ENCODE measurements at places on chromosomes 13 and 19.

GRCh38 chr13:28753208-28753892, 34.6 kb upstream of the SLC46A3 start:
- peak; percentile 55 for DNase-seq

- DNase-seq, result no peak
These were observed 8.1 kb upstream of the STOML3 start for GRCh38 chr13:38998739-38999138.

DNA sequence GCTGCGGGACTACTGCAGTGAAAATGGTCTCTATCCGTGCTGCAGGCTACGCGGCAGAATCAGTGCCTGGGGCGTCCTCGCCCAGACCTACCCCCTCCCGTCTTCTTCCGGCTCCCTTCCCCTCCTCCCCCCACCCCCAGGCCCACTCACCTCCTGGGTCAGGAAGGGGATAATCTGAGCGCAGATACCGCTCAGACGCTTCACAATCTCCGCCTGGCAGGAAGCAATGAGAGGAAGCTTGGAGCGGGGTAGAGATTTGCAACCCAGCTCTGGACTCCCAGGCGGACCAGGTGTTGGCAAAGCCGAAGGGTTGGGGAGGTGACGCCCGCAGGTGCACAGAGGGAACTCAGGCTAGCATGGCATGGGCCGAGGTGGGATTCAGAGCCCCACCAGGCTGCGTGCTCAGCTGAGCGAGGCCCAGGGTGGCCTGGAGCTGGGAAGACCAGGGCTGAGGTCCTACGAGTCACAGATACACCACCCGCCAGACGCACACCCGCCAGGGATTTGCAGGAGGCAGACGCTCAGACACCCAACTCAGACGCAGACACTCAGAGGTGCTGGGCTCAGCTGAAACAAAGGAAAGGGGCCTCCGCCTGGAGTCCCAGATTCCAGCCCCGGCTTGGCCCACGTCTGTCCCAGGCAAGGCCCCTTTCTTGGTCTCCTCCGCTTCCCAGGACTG, 4.1 kb downstream of the TLE2 start:
- no peak for DNase-seq

DNA sequence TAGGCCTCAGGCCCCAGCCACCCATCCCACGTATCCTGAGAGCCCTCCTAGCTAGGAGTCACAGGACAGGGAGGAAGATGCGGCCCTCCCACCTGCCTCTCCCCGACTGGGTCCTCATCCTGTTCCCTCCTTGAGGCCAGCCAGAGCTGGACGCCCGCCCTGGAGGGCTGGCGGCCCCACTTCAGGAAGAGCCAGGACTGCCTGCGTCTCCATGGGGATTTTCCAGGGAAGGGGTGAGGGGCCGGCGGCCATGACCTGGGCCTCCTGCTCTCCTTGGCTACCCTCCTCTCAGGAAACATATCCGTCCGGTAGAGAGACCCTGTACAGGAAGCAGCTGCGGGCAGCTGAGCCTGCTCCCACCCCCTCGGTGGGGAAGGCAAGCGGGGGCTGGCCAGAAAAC, 11.3 kb upstream of the PRKD2 start:
- DNase-seq, result no peak

DNA sequence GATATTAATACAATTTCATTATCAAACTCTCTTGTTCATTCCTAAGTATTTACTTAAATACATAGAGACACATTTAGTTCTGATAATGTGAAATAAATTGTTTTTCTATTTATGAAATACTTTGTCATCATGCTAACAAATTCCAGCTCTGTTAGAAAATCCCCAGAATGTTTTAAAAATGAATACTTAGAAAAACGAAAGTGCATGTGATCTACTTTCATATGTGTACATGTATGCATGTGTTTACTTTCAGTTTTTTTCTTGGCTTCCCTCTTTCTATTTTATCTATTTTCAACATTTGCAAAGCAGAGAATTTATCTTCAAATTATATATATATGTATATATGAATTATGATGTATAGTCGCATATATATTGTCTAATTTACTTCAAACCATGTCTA, 1110.0 kb upstream of the PCDH20 start:
- DNase-seq, result no peak

DNA sequence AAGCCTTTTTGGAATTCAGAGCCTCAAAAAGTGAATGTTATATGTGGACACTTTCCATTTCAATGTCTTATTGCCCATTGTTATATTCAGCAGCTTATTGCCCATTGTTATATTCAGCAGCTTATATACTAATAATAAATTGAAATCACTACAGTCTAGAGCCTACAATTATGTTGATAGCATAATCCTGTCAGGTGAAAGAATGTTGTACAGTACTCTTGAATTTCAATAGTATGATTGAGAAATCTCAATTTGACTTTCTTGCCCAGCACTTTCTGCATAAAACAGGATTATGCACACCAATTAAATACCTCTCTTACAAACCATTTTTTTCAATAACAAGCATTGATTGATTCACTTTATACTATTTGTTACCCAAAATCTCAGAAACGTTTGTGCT, 260.8 kb downstream of the PCDH9 start:
- DNase-seq, result no peak

DNA sequence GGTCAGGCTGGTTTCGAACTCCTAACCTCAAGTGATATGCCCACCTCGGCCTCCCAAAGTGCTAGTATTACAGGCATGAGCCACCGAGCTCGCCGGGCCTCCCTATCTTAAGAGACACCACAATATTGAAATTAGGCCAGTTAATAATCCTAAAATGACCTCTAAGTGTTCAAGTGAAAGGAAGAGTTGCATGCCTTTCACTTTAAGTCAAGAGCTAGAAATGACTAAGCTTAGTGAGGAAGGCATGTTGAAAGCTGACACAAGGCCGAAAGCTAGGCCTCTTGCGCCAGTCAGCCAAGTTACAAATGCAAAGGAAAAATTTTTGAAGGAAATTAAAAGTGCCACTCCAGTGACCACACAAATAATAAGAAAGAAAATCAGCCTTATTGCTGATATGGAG, 144.5 kb upstream of the FNDC3A start:
- no peak for DNase-seq

DNA sequence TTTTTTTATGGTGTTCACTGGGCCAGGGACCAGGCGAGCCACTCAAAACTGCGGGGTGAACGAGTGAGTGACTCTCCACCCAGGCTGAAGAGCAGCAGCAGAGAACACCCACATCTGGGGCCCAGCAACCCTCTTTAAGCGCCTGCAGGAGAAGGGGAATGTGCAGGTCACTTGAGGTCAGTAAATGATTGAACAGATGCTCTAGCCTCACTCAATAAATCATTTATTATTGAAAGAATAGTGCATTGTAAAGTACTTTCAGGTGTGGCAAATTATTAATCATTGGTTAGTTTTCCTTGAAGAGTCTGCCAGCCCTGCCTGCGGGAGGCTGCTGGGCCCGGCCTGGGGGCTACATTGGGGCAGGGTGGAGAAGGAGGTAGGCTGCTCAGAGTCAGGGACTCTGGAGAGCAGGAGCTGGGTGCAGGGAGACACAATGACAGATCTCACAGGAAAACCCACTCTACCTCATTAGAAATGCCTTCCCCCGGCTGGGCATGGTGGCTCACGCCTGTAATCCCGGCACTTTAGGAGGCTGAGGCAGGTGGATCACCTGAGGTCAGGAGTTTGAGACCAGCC, 42.5 kb downstream of the ABCC4 start:
- DNase-seq, result no peak
